ENCODE measurements at places on chromosomes 2 and 18. TPM values are rescaled to one million over a fixed set of nuclear protein-coding genes. Genes with fewer than 3 reads are reported as not detected.

The MC5R gene
- not detected for total RNA-seq

- DNase-seq, result no peak
Observed at GRCh38 chr18:71936744-71937143, 607.4 kb downstream of the CBLN2 start.

DNA sequence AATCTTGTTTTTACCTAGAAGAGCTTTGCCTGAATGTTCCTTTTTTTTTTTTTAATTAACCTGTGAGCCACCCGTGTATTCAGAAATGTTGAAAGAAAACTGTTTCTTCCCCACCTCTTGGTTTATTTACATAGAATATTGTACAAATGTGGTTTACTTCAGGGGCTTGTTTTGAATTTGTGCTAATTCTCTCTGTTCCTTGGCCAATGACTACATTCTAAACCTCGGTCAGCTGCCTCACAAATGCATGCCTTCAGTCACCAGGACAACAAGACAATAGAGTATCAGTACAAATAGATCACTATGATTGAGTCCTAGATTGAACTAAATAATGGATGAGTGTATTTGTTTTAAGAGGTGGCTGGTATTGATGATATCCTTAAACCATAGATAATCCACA lies 36.0 kb downstream of the AGFG1 start:
- DNase-seq, result no peak

GRCh38 chr18:35949090-35949489 lies 23.4 kb upstream of the RMP24 start:
- no peak for DNase-seq

- DNase-seq, result no peak
Observed at GRCh38 chr2:27545348-27546141, 37.3 kb upstream of the ZNF512 start.

- DNase-seq, result no peak
Observed at GRCh38 chr2:68094111-68094510, 31.3 kb upstream of the C1D start.
